ENCODE measurements at places on chromosomes 13 and 19. TPM values are rescaled to one million over a fixed set of nuclear protein-coding genes. Genes with fewer than 3 reads are reported as not detected.

Gene KMT5C
- 22.5 TPM for total RNA-seq

Gene EFNA2
- 2.9 TPM for total RNA-seq

Gene TNFSF11
- 0.12 TPM for total RNA-seq

Gene FTL
- 1,684 TPM for total RNA-seq

Gene ZSWIM9
- 9.8 TPM for total RNA-seq

Gene PLIN4
- 10.6 TPM for total RNA-seq

Gene RNF225
- total RNA-seq: not detected

Gene KLK12
- not detected for total RNA-seq

Gene CEACAM3
- 2.6 TPM for total RNA-seq

Gene NCAN
- 0.23 TPM for total RNA-seq

Gene PSMD8
- total RNA-seq: 214 TPM

Gene PCDH8
- total RNA-seq: 0.82 TPM

Gene BRSK1
- total RNA-seq: 11.2 TPM

Gene ZNF577
- 21.1 TPM for total RNA-seq

Gene TTC9B
- total RNA-seq: not detected

Gene ZIC2
- 0.12 TPM for total RNA-seq

Gene SYNGR4
- total RNA-seq: not detected

Gene ZNF835
- 7.1 TPM for total RNA-seq

Gene RASIP1
- 23.2 TPM for total RNA-seq

Gene IL17D
- 4.3 TPM for total RNA-seq

Gene EBI3
- 0.82 TPM for total RNA-seq

Gene CBY2
- 0.99 TPM for total RNA-seq

Data from metanephros (tissue), 2 donors.